SK-MEL-5 (cell line): ENCODE measurements at places on chromosomes 13 and 19.

DNA sequence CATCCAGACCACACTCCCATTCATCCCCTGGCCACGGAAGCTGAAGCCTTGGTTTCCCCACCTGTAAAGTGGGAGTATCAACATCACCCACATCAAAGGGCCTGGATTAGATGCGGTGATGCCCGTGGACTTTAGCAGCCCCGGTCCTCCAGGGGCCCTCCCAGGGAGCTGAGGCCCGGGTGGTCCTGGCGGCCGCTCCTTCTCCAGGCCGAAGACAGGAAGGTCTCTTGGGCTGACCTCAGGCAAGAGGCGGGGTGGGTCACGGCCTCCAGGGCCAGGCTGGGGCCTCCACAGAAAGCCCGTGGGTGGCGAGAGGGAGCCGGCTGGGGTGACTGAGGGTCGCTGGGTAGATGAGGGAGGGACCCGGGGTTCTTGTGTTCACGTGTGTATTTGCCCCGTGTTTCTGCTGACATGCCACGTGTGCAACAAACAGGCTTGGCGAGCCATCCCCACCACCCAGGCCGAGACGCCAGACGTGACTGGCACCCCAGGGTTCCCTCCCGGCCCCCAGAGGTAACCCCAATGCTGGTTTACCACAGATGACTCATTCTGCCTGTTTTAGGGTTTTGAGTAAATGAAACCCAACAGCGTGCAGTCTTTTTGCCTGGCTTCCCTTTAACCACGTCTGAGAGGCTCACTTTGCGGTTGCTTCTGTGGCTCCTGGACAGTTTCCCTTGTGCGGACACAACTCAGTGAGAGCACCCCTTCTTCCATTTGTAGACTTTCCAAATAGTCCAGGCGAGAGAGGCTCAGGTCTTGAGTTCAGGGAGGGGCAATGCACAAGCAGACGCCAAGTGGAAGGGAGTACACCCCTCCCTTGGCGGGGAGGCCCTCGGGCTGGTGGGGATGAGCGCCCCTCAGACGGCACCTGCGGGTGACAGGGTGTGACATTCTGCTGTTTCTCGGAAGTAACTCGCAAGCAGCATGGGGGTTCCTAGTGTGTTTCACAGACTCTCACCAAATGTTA, 42.9 kb downstream of the C13orf46 start:
- no peak for DNase-seq

- DNase-seq = no peak
Measured at GRCh38 chr13:75174481-75174880, 307.5 kb downstream of the TBC1D4 start.

GRCh38 chr13:68715651-68716050, 1392.0 kb upstream of the ATXN8OS start:
- peak; percentile 71 for DNase-seq

DNA sequence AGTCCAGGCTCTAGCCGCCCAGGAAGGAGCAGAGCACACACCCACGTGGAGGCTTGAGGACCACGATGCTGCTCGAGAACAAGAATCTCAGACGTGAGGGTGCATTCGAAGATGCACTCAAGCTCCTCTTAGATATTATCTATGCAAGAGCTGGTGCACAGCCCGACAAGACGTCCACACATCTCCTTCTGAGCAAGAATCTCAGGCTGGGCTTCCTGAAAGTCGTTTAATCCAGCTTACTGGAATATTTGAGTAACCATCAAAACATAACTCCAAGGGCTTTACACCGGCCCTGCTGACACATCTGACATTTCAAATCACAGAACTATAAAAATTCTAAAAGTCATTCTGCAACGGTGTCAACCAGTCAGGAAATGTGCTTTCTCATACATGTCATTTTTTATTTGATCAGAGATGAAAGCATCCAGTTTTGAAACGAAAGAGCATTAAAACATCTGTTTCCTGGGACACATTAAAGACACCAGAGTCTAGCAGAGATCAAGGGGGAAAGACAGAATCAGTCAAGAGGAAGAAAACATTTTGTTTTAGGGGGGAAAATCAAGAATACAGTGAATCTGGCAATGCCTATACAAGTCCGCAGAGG, 177.7 kb upstream of the IRS2 start:
- DNase-seq = no peak

- no peak for DNase-seq
Measured at GRCh38 chr13:51249255-51249654, 27.1 kb downstream of the FAM124A start.

DNA sequence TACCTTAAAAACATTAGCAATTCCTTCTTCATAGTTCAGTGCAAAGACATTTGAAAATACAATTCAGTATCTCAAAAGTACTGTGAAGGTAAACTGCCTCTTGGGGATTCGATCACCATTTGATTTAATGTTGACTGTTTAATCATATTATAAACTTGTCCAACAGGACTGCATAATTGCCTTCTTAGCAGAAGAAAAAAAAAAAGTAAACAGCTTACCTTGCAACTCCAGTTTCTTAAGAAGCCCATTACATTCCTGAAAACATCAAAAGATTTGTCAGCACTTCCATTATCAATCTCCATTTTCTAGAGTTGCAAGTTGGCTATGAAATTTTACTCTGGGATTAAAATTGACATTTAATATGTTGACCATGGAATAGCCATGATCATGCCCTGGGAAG, 1154.6 kb downstream of the OLFM4 start:
- no peak for DNase-seq

- no peak for DNase-seq
Measured at GRCh38 chr19:41019346-41019745, 28.3 kb downstream of the CYP2B6 start.

DNA sequence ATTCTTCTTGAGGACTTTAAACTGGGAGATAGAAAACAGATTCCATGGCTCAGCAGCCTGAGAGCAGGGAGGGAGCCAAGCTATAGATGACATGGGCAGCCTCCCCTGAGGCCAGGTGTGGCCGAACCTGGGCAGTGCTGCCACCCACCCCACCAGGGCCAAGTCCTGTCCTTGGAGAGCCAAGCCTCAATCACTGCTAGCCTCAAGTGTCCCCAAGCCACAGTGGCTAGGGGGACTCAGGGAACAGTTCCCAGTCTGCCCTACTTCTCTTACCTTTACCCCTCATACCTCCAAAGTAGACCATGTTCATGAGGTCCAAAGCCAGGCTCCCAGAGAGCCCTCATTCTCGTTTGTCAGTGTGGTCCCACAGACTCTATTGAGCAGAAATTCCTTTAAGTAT, 8.1 kb downstream of the N4BP2L1 start:
- DNase-seq = no peak

DNA sequence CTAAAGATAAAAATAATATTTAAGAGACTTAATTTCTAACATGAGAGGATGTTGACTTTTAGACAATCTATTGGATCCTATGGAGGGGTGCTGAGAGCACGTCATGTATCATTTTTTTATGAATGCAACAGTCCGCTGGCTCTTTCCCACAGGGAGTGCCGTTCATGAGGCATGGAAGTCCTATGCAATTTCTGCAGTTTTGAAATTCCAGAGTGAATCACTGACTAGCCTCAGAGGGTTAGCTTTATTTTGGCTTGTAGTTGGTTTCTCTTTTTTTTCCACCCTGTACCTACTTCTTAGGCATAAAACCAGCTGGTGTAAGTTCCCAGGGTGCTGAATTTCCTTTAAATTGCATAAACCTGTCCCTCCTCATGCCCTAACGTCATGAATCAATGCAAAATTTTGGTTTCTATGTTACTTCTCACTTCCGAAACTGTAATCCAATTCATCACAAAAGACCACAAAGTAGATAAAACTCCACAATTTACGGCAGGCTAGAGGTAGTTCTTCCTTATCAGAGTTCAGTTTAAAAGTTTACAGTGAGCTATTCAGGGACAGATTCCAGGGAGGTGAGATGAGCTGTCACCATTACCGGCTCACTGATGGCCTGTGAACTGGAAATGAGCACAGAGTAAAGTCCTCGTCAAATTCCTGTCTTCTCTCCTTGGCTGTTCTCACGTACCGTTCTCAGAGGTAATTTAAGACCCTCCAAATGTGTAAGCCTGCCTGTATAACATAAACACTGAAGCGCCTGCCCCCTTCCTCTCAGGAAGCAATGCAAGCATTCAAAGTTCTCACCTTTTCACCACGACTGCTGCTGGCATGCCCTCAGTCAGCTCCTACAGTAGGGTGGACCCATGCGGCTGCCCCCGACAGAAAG, 216.6 kb upstream of the SLC10A2 start:
- DNase-seq = peak; percentile 14

DNA sequence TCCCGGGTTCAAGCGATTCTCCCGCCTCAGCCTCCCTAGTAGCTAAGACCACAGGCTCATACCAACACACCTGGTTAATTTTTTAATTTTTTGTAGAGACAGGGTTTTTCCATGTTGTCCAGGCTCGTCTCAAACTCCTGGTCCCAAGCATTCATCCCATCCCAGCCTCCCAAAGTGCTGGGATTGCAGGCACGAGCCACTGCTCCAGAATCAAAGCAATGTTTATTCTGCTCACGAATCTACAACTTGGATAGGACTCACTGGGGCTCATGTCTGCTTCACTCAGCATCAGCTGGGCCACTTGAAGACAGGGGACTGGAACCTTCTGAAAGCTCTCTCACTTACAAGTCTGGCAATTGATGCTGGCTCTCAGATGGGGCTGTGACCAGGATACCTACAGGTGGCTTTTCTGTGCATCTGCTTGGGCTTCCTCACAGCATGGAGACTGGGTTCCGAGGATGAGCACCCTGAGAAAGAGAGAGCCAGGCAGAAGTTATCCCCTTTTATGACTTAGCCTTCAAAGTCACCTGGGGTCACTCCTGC, 8.2 kb upstream of the ZNF792 start:
- no peak for DNase-seq
